ENCODE measurements at places on chromosomes 11 and 22.

DNA sequence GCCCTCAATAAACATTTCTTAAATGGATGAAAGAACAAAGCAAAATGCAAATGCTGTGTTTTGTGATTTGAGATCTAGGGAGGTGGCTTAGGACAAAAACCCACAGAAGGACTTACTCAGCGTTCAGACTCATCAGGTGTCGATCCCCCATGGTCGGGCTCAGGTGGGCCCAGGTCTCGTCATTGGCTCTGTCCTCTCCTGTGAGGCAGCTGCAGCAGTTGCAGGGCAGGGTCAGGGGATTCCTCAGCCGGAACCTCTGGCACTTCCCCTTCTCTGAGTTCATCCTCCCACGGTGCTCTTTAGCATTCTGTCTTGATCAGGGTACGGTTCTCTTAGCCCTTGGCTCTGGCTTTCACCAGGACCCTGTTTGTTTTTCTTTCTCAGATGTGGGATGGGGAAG lies 14.0 kb upstream of the ACR start:
- no peak for DNase-seq

DNA sequence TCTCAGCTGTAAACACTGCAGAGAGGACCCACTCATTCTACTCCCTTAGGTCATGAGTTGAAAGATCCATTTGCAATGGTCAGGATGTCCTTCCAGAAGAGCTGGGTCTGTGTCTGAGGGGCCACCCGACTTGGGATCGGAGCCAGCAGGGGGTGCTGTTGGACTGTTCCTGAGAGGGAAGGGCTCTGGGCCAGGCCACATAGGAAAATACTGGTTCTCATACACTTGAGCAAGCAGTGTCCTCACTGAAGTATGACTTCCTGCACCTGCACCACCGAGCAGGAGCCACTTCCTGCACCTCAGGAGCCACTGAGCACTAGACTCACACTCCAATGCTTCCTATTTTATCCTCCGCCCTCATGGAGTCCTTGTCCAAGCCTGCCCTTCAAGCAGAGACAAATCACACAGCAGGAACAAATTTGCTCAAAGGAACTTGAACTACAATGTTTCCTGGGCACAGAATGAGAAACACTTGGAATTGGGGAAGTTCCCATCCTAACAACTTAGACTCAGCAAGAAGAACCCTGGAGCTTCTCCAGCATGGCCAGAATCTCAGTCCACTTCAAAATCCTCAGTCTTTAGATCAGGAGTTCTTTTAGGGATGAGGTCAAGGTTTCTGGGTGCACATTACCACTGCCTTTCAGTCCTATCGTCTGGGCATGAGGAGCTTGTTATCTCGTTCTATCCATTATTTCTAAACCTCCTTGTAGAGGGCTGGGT lies 36.6 kb upstream of the VPREB1 start:
- DNase-seq, result peak; percentile 76

- DNase-seq, result no peak
Measured at GRCh38 chr11:33474866-33475265, 217.7 kb downstream of the HIPK3 start.

DNA sequence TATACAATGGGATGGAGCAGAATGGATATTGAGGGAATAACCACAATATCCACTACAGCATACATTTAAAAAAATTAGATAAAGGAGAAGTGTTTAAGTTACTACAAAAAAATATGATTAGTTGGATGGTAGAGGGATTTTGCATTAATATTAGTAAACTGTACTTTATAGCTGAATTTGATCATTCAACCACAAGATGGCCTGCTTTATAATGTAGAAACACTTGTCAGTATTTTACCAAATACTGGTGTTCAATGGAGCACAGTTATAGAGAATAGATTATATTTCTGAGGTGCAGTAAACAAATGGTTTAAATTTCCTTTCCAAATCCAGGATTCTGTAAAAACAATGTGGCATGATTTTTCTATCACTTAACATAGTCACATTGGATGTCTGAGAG lies 818.8 kb upstream of the CHORDC1 start:
- DNase-seq, result no peak

- no peak for DNase-seq
Measured at GRCh38 chr11:68954836-68955606, 25.8 kb downstream of the MRGPRD start.

- DNase-seq, result no peak
Measured at GRCh38 chr11:11482730-11483129, 129.7 kb upstream of the CSNK2A3 start.

- DNase-seq, result no peak
Measured at GRCh38 chr11:39144351-39145130, 2314.9 kb downstream of the LRRC4C start.

- no peak for DNase-seq
Measured at GRCh38 chr11:2482204-2482603, 37.4 kb downstream of the KCNQ1 start.

GRCh38 chr11:22275600-22275999 lies 62.6 kb upstream of the SLC17A6 start:
- no peak for DNase-seq

DNA sequence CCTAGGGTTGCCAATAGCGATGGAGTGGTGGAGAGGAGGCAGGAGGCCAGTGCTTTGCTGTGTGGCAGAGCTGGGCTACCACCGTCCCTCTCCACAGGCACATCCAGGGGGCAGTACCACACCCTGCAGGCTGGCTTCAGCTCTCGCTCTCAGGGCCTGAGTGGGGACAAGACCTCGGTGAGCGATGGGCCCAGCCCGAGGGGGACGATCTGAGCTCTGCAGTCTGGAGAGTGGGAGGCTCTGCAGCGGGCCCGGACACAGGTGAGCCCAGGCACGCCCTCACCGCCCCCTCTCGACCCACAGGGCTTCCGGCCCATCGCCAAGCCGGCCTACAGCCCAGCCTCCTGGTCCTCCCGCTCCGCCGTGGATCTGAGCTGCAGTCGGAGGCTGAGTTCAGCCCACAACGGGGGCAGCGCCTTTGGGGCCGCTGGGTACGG lies 2.5 kb downstream of the PKP3 start:
- DNase-seq, result no peak

- DNase-seq, result no peak
Measured at GRCh38 chr11:26842478-26843282, 120.8 kb upstream of the SLC5A12 start.

- DNase-seq, result no peak
Measured at GRCh38 chr22:24697172-24697571, 77.3 kb downstream of the PIWIL3 start.

- no peak for DNase-seq
Measured at GRCh38 chr11:108494182-108494581, 4.0 kb downstream of the POGLUT3 start.
